ENCODE measurements at places on chromosomes 5 and 9.

DNA sequence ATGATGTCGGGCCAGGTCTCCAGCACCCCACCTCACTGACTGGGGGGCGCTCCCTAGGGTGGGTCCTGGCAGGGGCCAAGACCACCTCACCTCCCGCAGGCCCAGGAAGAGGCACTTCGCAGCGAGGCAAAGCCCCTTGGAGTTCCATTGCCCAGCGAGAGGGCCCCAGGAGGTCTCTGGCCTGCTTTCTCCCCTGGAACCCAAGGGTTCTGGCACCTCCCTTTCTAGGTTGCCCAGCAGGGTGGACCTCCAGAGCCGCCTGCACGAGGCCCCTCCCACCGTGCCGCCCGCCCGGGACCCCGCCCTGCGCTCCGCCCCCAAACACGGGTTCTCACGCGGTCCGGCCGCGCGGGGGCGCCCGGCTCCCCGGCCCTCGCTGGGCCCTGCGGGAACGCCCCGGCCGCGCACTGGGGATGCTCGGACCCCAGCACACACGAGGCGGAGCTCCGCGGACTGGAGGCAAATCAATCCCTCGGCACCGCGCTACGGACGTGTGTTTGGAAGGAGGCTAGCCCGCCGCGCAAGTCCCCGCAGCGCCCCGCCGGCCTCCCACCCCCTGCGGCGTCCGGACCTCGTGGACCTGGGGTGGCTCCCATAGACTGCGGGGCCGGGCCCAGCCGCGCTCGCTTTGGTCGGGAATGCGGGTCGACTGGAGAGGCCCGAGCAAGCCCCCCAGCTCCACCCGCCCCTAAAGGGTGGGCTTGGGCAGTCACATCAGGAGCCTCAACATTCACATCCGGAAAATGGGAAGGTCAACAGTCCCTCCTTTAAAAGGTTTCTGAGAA is 99.5 kb upstream of the LMX1B start:
- peak; percentile 7 for DNase-seq

DNA sequence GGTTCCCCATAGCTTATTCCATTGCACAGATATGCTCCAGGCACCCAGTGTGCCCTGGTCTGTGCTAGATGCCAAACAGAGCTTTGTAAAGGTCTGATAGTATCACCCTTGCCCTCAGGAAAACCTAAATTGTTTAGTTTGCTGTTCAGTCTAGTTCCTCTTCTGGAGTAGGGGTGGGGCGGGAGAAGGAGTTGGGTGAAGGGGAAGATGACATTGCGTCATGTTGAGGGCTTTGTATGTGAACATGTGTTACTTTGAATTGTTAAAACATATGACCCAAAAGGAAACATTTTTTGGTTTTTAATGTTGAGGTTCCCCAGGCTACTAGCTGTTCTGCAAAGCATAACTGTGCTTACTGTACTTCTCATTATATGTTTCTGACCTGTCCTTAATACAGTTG is 40.6 kb downstream of the HACD4 start:
- DNase-seq = no peak

- no peak for DNase-seq
These were observed 311.3 kb downstream of the TUSC1 start for GRCh38 chr9:25366906-25367305.

- no peak for DNase-seq
These were observed 52.9 kb downstream of the CETN3 start for GRCh38 chr5:90356622-90357021.

- no peak for DNase-seq
These were observed 614.5 kb downstream of the MAT2B start for GRCh38 chr5:164119806-164120447.

DNA sequence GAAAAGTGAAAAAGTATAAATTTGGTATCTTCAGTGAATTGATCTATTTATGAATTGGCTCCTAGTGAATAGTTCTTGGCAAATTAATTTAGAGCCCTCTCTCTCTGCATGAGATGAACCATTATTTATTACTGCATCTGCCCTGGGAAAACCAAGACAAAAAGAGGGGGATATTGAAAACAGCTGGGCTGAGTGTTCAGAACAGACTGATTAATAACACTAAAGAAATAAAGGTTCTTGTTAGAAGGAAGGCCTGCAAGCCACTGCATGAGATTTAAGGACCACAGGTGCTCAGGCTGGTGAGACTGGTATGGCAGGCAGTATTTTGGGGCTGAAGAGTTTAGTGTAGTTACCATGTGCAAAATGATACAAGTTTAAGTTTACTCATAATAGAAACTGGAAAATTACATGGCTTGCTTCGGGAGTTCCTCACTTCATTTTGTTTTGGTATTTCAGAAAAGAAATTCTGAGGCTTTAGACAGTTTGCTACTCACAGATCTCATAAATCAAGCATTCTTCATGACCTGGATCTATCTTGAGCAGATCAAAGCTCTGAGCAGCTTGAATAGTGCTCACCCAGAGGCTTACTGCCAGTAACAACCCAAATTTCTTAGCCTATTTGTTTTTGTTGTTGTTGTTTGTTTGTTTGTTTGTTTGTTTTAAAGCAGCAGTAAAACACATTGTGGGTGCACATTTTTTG is 56.1 kb downstream of the KIAA1958 start:
- no peak for DNase-seq

DNA sequence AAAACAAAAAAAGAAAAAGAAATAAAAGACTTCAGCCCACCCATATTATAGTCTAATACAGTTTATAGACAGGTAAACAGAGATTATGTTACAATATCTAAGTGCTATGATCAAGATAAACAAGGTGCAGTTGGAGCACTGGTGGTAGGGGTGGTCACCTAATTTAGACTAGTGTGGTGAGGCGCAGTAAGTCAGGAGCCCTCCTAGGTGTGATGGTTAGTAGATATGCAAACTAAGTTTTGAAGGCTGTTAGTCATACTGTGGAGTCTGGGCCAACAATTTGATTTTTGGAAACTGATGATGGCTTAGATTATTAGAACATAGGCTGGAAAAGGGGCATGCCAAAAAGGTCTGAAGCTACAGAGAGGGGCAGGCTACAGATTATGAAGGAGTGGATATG is 14.7 kb downstream of the NIPBL start:
- DNase-seq = no peak

DNA sequence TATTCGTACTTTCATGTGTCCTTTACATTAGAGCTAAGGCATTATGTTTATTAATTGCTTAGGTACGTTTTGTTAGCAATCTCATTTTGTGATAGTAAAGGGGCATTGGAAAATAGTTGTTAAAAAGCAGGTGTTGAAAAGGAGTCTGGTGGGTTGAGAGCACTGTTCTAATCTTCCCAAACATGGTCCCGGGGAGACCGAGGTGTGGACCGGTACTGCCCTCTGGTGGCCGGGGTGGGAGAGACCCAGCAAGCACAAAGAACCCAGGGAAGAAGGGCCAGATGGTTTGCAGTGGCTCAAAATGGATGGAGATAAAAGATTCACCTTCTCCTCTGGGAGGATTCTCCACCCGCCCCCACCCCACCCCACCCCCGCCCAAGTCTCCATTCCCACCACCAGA is 26.1 kb downstream of the IDNK start:
- no peak for DNase-seq

DNA sequence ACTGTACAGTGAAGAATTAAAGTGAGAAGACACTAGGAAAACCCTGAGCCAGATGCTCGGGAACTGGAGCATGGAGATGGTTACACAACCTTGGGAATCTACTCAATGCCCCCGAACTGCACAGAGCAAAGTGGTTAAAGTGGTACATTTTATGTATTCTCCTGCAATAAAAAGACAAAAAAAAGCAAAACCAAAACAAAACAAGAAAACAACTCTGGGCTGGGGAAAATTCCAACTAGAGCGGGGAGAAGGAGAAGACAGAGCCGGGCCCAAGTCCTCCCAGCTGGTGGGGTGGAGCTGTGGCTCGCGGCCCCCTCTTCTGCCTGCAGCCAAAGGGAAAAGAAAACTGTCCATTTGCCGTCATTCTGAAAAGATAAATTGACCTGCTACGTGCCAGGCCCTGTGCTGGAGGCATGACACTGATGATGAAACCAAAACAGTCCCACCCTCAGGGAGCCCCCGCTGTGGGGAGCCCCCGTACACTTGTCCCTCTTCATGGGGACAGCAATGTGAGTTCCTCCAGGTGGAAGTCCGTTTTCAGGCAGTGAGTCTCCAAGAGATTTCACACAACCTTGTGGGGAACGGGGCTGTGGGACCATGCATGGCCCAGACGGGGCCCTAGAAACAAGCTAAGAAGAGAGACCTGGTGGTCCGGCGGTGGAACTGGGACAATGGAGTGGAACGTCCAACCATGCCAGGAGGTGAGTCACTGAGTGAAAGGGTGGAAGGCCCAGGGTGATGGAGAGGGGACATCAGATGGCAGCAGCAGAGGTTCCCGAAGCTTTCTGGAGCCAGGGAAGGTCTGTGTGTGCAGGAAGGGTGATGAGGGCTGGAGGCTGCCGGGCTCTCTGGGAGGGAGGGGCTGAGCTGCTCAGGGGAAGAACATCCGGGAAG is 114.8 kb upstream of the COL5A1 start:
- DNase-seq = no peak

DNA sequence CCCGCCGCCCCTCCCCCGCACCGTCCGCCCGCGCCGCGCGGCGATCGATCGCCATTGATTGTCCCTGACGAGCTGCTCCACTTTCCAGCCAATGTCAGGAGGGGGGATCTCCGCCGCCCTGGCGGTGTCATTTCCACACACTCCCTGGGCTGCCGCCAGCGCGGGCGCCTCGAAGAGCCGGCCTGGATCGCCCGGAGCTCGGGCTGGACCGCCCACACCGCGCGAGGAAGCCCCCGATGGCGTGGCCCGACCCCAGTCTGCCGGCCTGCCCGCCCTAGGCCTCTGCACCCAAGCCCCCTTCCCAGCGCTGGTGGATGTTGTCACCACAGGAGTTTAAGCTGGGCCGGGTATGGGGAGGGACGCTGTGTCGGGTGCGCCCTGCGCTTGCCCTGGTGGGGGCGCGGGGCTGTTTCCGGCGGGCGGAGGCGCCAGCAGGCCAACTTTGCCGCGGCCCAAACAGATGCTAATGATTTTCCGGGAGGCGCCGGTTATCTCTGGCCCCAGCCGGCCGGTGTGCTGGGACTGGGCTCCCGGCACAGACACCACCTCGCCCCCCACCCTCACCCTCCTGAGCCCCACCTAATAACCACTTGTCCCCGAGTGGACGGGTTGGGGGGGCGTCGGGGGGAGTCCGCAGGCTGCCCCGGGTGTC is 10.6 kb upstream of the CXXC5 start:
- DNase-seq = peak; percentile 56

GRCh38 chr9:4296217-4296616 is 3.7 kb downstream of the GLIS3 start:
- no peak for DNase-seq

GRCh38 chr9:23926368-23926767 is 100.3 kb upstream of the ELAVL2 start:
- DNase-seq = no peak

- peak; percentile 80 for DNase-seq
These were observed 15.9 kb downstream of the ENG start for GRCh38 chr9:127838375-127839078.

DNA sequence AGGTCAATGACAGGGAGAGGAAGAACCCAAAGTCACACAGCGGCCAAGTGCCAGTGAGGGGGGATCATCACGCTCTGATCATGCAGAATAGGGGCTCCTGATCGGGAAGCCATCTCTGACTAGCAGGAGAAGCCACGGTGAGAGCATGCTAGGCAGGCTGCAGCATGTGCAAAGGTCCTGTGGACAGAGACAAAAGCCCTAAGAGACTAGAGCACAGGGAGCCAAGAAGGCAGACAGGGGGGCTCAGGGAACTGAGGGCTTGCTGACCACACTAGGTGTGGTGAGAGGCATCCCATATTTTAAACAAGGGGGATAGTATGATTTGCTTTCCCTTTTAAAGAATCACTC is 195.1 kb downstream of the CDK5RAP2 start:
- DNase-seq = no peak

DNA sequence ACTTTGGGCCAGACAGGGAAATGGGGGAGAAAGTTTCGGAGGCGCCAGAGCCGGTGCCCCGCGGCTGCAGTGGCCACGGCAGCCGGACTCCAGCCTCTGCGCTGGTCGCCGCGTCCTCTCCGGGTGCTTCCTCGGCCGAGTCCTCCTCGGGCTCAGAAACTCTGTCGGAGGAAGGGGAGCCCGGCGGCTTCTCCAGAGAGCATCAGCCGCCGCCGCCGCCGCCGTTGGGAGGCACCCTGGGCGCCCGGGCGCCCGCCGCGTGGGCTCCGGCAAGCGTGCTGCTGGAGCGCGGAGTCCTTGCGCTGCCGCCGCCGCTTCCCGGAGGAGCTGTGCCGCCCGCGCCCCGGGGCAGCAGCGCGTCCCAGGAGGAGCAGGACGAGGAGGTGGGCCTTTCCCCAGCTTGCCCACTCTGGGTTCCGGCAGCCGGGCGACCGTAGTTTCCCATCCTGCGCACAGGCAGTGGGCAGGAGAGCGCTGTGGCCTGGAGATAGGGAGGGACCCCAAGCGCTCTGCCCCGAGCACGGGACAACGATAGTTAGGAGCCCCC is 516 bp downstream of the MAST4 start:
- no peak for DNase-seq

DNA sequence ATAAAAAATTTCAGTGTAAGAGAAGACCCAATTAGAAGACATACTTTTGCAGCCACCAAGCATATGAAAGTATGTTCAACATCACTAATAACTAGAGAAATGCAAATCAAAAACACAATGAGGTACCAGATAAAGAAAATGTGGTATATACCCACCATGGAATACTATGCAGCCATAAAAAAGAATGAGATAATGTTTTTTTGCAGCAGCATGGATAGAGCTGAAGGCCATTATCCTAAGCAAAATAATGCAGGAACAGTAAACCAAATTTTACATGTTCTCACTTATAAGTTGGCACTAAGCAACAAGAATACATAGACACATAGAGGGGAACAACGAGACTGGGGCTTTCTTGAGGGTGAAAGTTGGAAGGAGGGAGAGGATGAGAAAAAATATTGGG is 6.9 kb upstream of the SPATA9 start:
- DNase-seq = no peak

DNA sequence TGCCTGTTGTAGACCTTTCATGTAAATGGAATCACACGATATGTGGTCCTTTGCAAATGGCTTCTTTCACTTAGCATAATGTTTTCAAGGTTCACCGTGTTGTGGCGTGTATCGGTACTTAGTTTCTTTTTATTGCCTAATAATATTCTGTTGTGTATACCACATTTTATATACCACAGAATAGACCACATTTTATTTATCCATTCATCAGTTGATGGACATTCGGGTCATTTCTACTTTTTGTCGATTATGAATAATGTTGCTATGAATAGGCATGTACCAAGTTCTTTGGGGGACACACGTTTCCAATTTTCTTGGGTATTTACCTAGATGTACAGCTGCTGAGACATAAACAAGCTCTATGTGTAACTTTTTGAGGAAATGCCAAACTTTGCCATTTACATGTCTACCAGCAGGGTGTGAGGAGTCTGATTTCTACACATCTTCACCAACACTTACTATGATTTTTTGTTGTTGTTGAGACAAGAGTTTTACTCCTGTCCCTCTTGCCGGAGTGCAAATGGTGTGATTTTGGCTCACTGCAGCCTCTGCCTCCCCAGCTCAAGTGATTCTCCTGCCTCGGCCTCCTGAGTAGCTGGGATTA is 144.7 kb downstream of the RGS3 start:
- no peak for DNase-seq

- no peak for DNase-seq
These were observed 76.2 kb upstream of the IL6ST start for GRCh38 chr5:56070851-56071465.
